Cardiac muscle cell (in vitro differentiated cells and primary cell): ENCODE measurements at places on chromosomes 11 and 22. TPM values are rescaled to one million over a fixed set of nuclear protein-coding genes. Genes with fewer than 3 reads are reported as not detected.

The SYVN1 gene
- 15.9 and 16.8 TPM in 2 replicates for total RNA-seq

The LUZP2 gene
- 0.07 TPM in 1 of 2 replicates, not detected in the other for total RNA-seq

The GAB4 gene
- not detected in 2 replicates for total RNA-seq

- DNase-seq, result no peak
Observed at GRCh38 chr11:35111161-35112055, 27.6 kb upstream of the CD44 start.

- DNase-seq, result no peak
Observed at GRCh38 chr11:123681030-123681429, 26.6 kb upstream of the SCN3B start.
